ENCODE measurements at places on chromosomes 1 and 21.

DNA sequence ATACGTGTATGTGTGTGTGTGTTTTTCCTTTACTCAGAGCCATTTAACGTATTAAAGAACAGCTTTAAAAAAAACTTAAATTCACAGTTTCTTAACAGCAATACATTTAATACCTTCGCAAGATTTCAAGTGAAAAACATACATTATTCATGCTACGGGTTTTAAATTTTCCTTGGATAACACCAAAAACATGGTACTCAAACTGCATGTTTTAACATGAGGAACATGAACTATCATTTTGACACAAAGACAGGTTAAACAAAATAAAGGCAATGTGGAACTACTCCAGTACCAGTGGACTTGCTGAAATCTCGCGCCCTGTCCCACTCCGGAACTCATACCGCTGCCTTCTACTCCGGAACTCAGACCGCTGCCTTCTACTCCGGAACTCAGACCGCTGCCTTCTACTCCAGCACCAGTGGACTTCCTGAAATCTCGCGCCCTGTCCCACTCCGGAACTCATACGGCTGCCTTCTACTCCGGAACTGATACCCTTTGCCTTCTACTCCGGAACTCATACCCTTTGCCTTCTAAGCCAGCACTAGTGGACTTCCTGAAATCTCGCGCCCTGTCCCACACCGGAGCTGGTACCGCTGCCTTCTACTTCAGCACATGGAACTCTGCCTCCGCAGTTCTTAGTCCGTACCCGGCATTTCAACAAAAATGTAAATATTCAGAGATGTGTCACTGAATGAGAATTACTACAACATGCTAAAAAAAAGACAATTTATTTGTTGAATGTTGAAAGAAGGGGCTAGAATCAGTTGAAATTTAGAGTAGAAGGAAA lies 148.6 kb downstream of the NCAM2 start:
- DNase-seq: no peak

GRCh38 chr21:37555672-37556261 lies 189.2 kb downstream of the DYRK1A start:
- no peak for DNase-seq

GRCh38 chr1:51473331-51474115 lies 45.5 kb downstream of the EPS15 start:
- DNase-seq: no peak

DNA sequence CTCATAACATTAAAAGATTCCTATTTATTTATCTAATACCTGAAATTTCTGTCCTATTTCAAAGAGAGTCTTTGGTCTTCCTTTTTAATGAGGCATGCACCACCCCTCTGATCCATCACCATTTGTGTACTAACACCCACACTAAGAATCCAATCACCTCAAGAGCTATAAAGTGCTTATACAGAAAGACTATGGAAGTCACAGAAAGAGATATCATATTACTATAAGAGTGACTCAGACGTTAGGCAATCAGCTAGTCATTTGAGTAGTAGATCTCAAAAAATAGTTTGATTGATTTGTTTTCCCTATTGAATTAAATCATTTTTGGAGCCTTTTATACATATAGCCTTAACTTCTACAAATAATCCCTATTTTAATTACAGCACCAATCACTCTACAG lies 46.1 kb downstream of the NME7 start:
- DNase-seq: no peak

DNA sequence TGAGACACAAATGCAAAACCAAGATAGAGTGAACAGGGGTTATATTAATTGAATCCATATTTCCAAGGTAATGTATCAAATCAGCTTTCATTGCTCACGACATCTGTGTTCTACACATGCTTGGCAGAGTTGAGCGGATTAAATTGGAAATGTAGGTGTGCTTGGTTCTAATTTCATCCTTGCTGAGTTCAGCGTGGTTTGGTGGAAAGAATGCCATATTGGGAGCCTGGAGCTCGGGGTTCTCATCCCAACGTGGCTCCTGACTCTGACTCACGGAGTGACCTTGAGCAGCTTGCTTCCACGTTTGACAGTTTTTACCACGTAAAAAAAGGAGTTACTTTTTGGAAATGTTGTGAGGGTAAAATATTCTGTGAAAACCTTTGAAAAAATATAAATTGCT lies 92.0 kb downstream of the MTR start:
- DNase-seq: no peak

DNA sequence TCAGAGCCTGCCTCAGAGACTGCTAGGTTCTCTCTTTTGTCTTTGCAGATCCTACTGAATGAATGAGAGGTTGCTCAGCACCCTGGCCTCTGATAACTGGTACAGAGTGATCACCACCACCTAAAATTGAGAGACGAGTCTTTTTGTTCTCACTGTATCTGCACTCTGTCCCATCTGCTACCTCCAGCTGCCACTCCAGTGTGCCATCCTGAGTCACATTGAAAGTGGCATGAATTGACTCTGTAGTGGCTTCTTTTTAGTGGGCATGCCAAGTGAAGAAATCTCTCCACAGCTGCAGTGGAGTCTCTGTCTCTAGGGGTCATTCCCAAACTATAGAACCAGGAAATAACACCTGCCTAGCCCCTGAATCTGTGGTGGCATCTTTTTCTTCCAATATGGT lies 14.7 kb downstream of the CAMK1G start:
- no peak for DNase-seq

DNA sequence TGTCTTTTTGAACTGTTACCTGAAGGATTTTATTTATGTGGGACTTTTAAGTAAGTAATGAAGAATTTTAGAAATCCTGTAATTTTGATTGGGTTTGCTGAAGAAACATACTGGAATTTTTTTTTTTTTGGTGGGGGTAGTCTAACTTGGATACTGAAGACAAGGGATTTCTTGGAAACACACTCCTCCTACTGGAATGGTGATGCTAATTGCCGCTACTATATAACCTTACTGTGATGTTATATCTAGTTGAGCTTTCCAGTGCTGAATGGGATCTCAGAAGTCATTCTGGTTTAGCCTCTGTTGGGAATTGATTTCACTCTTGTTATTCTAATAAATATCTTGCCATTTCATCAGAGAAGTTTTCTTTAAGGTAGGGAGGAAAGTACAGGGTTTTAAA lies 8.4 kb downstream of the PPP2R5A start:
- DNase-seq: no peak

DNA sequence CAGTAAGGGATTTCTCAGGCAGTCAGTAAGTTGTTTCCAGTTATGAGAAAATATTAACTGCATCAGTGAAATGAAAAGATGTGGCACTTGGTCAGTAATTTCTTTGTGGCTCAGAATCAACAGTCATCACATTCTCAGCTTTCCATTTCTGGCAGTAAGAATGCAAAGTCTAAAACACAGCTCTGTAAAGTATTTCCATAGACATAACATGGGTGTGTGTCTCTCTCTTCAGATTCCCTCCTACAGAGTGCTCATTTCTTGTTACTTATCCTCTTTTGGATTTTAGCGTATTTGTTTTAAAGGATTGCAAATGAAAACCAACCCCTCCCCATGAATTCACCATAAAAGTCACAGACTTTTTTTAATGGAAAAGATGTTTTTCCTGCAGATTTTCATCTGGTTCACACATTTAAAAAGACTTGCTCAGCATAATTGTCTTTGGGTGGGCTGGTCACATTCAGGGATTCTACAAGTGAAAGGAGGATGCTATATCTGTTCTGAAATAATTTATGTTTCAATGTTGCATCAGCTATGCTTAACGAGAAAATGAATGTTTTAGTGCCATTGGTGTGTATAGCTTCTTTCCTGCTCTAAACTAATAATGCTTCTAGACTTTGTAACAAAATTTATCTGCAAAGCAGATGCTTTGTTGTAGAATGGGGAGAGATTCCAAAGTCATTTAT lies 34.6 kb upstream of the CD55 start:
- DNase-seq: no peak

GRCh38 chr1:32969566-32969965 lies 5.0 kb upstream of the RNF19B start:
- DNase-seq: no peak

DNA sequence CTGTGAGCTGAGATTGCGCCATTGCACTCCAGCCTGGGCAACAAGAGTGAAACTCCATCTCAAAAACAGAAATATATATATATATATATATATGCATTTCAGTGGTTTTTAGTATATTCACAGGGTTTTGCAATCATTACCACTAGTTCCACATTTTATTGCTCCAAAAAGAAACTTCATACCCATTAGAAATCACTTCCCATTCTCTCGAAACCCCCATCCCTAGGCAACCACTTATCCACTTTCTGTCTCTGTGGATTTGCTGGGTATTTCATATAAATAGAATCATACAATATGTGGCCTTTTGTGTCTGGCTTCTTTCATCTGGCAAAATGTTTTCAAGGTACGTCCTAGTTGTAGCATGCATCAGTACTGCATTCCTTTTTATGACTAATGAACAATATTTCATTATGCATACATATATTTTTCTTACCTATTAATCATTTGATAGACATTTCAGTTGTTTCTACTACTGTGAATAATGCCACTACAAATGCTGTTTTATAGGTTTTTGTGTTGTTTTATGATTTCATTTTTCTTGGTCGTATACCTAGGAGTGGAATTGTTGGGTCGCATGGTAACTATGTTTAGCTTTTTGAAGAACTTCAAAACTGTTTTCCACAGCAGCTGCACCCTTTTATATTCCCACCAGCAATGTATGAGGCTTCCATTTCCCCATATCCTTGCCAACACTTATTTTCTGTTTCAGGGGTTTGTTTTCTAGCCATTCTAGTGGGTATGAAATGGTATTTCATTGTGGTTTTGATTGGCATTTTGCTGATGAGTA lies 95.9 kb downstream of the PHTF1 start:
- DNase-seq: no peak

- no peak for DNase-seq
Observed at GRCh38 chr1:184802354-184803179, 47.9 kb upstream of the EDEM3 start.

- no peak for DNase-seq
Observed at GRCh38 chr1:234848972-234849649, 239.1 kb upstream of the IRF2BP2 start.

DNA sequence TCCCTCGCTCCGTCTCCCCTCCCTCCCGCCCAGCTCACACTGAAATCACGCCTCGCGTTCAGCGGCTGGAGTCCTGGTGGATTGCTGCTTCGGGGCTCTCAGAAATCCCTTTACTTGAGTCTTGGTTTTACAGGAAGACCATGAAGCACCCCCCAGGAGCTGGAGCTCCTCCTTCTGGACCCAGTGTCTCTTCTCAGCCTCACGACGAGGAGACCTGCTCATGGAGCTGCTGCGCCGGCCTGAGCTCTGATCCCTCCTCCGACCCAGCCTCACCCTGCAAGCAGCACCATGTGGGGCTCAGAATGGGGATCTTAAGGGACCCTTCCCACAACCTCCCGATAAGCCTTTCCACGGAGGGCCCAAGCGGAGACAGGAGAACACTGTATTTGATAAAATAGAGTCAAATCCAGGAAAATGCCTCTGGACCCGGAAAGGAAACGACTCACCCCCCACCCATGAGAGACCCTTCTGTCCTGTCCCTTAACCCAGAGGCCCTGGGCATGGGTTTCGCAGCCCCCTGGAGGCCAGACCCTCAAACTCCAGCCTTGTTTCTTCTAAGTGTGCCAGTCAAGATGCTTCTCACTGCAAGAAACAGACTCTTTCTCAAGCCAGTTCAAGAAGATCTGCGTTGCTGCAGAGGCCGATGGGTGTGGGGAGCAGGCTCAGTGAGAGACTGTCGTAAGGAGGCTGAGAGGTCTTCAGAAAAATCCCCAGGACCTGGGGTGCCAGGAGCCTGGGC lies 26.1 kb downstream of the PDE9A start:
- no peak for DNase-seq

- DNase-seq: no peak
Observed at GRCh38 chr1:30068787-30069472, 654.5 kb downstream of the MATN1 start.

DNA sequence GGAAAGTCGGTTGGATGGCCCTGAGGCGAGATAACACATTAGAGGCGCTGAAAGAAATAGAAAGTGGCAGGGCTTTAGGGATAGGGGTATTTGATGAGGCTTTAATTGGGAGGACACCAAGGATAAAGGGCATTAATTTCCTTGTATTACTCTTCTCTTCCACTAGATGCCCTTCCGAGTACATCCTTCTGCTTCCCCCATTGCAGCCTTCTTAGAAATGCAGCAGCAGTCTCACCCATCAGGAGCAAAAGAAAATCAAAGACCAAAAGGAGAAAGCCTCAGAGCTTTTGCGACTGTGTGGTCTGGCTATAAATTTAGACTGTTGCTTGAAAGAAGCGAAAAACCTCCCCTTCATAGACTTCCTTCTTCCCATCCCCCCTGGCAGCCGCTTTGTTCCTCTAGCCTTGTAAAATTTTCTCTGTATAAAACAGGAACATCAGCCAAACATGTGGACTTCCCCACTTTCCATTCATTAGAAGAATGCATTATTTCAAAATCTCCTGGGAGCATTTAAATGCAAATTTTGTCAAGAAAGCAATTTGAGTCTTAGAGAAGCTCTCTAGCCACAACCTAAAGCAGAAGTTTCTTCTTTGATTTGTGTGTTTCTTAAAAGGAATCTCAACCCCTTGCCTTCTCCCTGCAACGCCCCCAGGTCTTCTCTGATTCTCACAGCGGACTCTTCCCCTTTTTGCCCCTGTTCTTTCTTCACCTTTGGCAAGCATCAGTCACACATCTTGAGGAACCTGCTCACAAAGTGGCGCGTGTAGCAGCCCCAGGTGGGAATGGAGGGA lies 76.6 kb downstream of the NDUFS5 start:
- DNase-seq: no peak

- DNase-seq: no peak
Observed at GRCh38 chr1:158506369-158506987, 34.5 kb downstream of the OR10R2 start.

- no peak for DNase-seq
Observed at GRCh38 chr1:41773842-41774241, 144.9 kb downstream of the HIVEP3 start.

GRCh38 chr1:92949937-92950817 lies 11.1 kb downstream of the DIPK1A start:
- no peak for DNase-seq

- no peak for DNase-seq
Observed at GRCh38 chr21:26125433-26126167, 45.0 kb downstream of the APP start.

GRCh38 chr1:165415068-165415467 lies 29.9 kb downstream of the RXRG start:
- DNase-seq: no peak

DNA sequence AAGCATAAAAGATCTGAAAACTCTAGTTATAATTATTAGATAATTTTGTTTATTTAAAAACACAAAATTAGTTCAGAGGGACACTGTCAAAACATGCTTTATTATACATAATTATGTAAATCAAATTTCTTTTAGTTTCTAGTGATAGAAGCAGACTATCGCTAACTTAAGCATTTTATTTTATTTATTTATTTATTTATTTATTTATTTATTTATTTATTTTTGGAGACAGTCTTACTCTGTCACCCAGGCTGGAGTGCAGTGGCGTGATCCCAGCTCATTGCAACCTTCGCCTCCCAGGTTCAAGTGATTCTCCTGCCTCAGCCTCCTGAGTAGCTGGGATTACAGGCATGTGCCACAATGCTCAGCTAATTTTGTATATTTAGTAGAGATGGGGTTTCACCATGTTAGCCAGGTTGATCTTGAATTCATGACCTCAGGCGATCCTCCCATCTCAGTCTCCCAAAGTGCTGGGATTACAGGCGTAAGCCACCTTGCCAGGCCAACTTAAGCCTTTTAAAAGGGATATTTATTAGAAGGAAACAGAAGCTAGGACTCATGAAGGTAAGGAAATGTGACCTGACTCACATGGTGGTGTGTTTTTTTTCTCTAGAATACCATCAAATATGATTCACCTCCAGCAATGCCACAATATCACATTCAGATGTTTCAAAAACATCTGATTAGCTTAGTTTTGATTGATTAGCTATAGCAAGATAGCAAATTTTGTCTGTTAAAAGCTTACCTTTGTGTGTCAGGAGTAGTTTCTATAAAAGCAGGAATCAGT lies 1357.4 kb upstream of the ADGRL4 start:
- no peak for DNase-seq

GRCh38 chr1:164895026-164895912 lies 336.3 kb downstream of the PBX1 start:
- no peak for DNase-seq

Measured in smooth muscle cell of the brain vasculature (primary cell).